Left renal pelvis (tissue), 4 donors: ENCODE measurements at places on chromosomes 12 and 14.

DNA sequence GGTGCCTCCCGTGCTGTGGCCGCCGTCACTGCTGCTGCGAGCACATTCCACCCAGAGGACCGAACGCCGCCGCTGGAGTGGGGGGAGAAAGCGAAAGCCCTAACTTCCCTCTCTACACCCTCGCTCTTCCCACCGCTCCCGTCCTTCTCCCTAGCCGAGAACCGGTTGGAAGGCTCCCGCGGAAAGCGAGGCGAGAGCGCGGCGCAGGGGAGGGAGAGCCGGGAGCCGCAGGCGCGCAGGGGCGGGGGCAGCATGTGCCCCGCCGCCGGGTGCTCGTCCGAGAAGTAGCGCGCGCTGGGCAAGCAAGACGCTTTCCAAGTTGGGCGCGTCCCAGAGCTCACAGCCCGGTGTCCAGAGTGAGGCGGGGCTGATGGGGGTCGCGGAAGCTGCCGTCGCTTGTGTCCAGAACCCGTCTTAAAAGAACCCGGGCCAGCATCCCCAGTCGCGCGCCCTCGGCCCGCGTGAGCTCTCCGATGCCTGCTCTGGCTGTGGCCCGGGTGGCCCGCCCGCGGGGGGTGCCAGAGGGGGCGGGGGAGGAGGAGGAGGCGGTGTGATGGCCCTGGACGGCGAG lies at the start of gene TRHDE:
TRHDE (plus strand) TSS at position 280 of the 571 bp plus-strand sequence; CDS start at position 554, 274 bp downstream.
- DNase-seq: no peak

DNA sequence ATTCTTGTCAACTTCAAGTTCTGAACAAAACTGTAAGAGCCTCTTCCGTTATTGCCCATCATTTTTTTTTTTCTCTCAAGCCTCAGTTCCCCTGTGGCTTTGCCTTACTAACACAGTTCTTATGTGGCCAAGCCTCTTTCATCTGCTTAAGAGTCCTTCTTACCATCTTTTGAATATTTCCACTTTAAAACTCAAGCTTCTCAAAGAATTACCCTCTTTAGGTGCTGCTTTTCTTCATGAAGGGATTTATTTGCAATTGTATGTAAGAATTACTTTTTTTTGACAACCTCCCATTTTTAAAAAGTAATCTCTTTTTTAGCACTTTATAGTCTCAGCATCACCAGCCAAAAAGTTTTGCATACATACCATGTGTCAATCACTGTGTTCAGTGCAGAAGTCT lies 240.2 kb upstream of the RMST start:
- DNase-seq: no peak

DNA sequence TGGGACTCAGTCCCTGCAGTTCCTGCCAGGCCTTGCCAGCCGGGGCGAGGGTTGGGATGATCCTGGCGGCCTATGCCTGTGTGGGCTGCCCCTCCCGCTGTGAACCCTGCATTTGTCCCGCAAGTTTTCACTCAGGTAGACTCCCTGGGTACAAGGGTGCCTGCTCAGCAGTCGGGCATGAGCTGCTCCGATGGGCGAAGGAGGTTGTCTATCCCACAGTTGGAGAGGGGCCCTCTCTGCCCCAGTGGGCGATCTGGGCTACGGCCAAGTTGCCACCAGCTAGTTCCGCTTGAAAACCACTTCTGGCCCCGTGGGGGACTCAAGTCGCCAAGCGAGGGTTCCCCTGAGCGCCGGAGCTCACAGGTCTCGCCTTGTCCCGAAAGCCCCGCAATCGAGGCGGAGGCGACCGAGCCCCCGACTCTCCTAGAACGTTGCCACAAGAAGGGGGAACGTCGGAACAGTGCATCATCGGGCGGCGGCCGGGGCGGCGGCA lies 365 bp upstream of the TPI1 start:
- DNase-seq: no peak

DNA sequence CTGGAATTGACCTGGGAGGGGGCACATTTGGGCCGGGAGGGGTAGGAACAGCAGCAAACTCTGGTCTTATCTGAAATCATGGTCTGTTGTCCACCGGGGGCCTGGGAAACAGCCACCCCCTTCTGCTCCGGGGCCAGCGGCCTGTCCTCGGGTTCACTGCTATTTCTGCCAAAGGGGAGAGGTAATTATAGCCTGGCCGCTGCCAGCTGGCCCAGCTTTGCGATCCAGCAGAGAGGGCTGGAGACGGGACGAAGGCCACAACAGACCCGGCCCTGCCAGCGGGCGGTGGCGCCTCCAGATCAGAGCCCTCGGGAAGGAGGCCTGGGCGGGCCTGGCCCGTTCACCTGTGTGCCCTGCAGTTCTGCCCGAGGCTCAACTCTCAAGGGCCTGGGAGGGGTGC lies at the start of gene C14orf180:
C14orf180 (plus strand) TSS at position 258 of the 400 bp plus-strand sequence. CDS start 6,667 bp downstream, outside the sequence.
- no peak for DNase-seq

GRCh38 chr14:31414190-31414833 lies 6.0 kb downstream of the HEATR5A start:
- no peak for DNase-seq

- no peak for DNase-seq
These were observed 1.2 kb downstream of the ESRRB start for GRCh38 chr14:76376878-76377734.

DNA sequence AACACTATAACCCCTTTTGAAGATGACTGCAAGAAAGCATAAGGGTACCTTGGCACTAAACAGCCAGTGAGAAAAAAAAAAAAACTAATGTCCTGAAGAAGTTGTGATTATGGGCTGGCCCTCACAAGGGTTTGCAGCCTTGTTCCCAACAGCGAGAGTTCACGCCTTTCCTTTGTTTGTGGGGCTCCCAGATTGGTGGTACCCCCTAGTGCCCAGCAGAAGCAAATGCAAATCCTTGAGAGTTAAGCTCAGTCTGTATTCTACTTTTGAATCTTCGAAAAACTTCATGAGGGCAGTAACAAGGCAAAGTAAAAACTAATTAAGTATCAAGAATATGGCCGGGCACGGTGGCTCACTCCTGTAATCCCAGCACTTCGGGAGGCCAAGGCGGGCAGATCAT lies 238.9 kb upstream of the LMO3 start:
- DNase-seq: no peak

- no peak for DNase-seq
These were observed 32.9 kb downstream of the SETD3 start for GRCh38 chr14:99447739-99448138.

GRCh38 chr14:59148334-59148900 lies 40.0 kb upstream of the DAAM1 start:
- DNase-seq: no peak

- no peak for DNase-seq
These were observed 29.1 kb upstream of the CDKL1 start for GRCh38 chr14:50425816-50426215.

- DNase-seq: no peak
These were observed 29.9 kb upstream of the MUCL1 start for GRCh38 chr12:54824402-54824801.

- DNase-seq: no peak
These were observed 1482.7 kb downstream of the AACS start for GRCh38 chr12:126547905-126548304.

GRCh38 chr14:64811676-64812075 lies 68.0 kb downstream of the SPTB start:
- no peak for DNase-seq

GRCh38 chr12:26854031-26854390 lies 21.0 kb upstream of the ITPR2 start:
- DNase-seq: no peak

DNA sequence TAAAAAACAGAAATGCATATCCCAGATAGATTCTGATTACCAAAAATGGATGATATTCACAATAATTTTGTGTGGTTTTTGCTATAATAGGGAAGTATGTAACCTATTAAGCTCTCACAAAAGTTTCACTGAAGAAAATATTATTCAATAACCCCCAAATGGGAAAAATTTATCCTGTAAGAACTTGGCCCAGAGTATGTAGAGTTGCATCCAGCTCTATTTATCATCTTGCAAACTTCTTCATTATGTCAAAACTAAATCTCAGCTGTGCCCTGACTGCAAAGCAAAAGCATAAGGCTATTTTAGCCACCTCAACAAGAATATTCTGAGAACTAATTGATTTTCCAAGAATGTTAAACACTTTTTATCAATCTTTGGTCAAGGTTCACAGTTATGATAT lies 199.2 kb downstream of the PAX9 start:
- DNase-seq: no peak

GRCh38 chr14:75222208-75222701 lies 45.8 kb upstream of the TMED10 start:
- DNase-seq: no peak

- DNase-seq: no peak
These were observed 10.2 kb upstream of the PGF start for GRCh38 chr14:74965486-74966153.

DNA sequence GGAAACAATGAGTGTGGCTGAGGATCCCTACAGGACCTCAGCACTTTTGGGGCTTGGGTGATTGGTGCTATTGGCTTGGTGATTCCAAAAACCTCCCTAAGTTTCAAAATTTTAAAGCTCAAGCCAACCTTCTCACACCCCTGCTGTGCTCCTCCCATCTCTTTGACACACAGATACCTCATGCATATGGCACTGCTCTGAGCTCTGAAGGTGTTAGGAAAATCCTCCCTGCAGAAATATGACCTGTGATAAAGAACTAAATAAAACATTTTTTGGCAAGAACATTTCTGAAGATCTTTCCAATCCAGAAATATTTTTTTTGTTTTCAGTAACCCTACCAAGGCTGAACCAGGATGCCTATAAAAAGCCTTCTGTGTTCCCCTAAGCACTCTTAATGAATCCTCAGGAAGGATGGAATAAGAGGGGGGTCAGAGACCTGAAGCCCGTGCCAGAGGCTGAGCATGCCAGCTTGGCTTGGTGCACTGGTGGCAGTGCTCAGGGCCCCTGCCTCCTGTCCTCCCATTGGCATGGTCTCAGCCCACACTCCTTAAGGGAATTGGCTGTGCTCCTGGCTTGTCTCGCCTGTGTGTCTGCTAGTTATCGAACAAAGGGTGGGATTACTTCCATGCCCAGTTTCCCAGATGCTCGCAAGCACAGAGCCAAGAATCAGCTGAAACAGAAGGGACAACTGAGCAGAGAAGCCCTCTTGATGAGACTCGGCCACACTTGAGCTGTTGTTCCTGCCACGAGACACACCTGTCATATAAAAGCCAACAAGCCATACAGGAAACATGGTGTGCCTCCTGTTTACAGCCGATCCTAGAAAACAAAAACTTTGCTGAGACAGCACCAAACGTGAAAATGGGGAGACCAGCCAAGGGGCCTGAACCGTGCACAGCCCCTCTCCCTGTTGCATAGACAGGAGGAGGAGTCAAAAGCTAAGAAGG lies 132.7 kb upstream of the EEA1 start:
- no peak for DNase-seq

GRCh38 chr14:54533100-54533499 lies 23.4 kb downstream of the CGRRF1 start:
- DNase-seq: no peak

DNA sequence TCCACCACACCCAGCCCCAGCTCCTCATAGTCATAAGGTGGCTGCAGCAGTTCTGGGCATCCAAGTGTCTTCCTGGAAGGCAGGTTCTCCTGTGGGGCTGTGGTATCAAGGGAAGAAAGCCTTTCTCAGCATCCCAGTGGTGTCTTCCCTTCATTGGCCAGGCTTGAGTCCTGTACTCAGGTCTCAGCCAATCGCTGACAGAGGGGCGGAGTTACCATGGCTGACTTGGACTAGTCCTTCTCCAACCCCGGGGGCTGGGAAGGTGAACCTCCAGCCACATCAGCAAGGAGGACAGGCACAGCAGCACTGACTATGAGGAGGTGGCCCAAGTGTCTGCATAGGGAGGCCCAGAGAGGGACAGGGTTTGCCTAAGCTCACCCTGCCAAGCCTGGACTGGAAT lies 64.0 kb upstream of the SLC24A4 start:
- no peak for DNase-seq

DNA sequence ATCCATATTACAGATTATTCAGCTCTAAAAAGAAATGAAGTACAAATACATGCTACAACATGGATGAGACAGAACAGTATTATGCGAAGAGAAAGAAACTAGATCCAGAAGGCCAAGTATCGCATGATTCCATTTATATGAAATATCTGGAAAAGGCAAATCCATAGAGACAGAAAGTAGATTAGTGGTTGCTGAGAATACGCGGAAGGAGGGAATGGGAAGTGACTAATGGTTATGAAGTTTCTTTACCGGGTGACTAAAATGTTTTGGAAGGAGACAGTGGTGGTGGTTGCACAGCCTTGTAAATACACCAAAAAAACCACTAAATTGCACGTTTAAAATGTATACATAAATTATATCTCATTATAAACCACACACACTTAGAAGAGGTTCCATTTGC lies 12.5 kb downstream of the PRDM4 start:
- no peak for DNase-seq

DNA sequence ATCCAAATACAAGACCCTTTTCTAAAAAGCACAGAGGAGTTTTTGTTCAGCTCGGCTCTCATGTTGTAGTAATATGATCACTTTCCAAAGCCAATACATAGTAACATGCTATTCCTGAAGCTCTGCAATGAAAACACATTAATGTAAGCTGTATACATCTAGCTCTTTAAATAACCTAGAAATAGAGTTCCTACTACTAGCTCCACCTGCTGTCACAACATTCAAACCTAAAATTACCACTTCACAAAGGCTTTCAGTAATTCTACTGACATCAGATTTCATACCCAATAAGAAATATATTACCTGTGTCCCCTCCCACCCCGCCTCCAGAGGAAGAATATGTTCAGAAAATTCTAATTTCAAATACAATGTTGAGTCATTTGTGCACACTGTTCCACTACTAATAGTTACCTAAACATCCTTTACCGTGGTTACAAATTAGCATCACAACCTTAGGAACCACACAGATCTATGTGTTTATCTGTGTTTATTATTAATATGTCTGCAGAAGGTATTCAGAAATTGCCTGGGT lies 17.8 kb downstream of the EFCAB11 start:
- no peak for DNase-seq

GRCh38 chr12:7834701-7835100 lies 38.0 kb downstream of the SLC2A14 start:
- no peak for DNase-seq

DNA sequence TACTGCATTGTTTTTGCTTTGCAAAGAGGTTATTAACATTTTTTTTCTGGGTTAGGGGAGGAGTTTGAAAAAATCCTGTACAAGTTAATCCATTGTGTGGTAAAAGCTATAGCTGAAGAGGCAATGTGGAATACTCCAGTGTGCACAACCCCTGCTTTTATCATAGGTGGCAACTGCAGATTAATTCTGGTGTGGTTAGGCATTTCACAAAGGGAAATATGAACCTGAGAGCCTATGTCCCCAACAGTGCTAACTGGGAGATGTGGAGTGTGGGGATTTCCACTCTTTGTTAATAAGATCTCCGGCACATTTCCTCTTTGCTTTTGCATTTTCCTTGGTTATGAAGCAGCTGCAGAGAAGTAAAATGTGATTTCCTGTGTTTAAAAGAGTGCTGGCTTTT lies 33.6 kb downstream of the PRORP start:
- DNase-seq: no peak

GRCh38 chr12:26452511-26452910 lies 257.1 kb downstream of the SSPN start:
- DNase-seq: no peak

- no peak for DNase-seq
These were observed 3.1 kb downstream of the ENTPD5 start for GRCh38 chr14:74015963-74016362.

DNA sequence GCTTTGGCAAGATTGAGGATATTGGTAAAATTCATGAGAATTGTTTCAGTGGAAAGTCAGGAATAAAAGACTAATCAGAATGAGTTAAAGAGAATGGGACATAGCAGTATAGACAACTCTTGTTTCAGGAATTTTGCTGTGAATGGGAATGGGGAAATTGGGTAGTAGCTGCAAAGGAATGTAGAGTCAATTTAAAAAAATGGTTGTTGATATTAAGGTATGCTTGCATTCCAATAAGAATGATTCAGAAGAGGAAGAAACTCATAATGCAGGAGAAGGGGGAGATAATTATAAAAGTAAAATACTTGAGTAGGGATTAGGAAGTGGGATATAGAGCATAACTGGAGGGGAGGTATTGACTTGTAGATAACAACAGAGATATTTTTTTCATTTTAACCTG lies 40.7 kb downstream of the MNAT1 start:
- no peak for DNase-seq
